ENCODE measurements at places on chromosomes 4 and X. TPM values are rescaled to one million over a fixed set of nuclear protein-coding genes. Genes with fewer than 3 reads are reported as not detected.

DNA sequence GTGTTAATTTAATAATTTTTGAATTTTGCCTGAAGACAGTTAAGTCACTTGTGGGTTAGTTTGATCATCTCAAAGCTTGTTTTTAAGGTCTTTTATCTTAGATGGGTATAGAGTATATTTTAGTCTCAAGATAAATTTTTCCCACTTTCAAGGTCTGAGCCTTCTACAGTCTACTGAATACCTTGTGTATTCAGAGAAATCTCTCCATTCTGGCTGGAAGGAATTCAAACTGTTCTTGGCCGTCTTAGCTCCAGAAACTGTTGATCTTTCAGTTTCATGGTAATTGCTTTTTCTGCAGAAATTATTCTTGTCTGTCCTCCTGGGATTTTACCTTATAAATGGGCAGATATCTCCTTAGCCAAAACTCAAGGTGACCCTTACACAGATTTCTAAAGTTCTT is 97.9 kb downstream of the GC start:
- H3K27ac ChIP-seq, result no peak overlapping the region
- DNase-seq, result no peak
- no peak overlapping the region for H3K4me3 ChIP-seq
- H3K36me3 ChIP-seq, result no peaks in the 10 kb centered on the region

GRCh38 chrX:34365471-34365870 is 233.4 kb upstream of the FAM47A start:
- no peak overlapping the region for H3K4me3 ChIP-seq
- H3K27ac ChIP-seq, result no peak overlapping the region
- H3K27me3 ChIP-seq, result no peaks in the 10 kb centered on the region
- H3K36me3 ChIP-seq, result no peaks in the 10 kb centered on the region
- no peaks in the 10 kb centered on the region for H3K4me1 ChIP-seq
- DNase-seq, result no peak

GRCh38 chr4:181017038-181017437 is 1226.2 kb upstream of the TENM3 start:
- no peaks in the 10 kb centered on the region for H3K4me1 ChIP-seq
- H3K36me3 ChIP-seq, result no peaks in the 10 kb centered on the region
- no peaks in the 10 kb centered on the region for H3K27me3 ChIP-seq
- no peak overlapping the region for H3K4me3 ChIP-seq
- H3K27ac ChIP-seq, result no peak overlapping the region

TEX13C gene
- total RNA-seq, result not detected

DIPK2B gene
- 18.9 TPM for total RNA-seq
